Activated CD8-positive, alpha-beta memory T cell treated with anti-CD3 and anti-CD28 coated beads for 1 hour (primary cell): ENCODE measurements at places on chromosomes 7 and 10.

DNA sequence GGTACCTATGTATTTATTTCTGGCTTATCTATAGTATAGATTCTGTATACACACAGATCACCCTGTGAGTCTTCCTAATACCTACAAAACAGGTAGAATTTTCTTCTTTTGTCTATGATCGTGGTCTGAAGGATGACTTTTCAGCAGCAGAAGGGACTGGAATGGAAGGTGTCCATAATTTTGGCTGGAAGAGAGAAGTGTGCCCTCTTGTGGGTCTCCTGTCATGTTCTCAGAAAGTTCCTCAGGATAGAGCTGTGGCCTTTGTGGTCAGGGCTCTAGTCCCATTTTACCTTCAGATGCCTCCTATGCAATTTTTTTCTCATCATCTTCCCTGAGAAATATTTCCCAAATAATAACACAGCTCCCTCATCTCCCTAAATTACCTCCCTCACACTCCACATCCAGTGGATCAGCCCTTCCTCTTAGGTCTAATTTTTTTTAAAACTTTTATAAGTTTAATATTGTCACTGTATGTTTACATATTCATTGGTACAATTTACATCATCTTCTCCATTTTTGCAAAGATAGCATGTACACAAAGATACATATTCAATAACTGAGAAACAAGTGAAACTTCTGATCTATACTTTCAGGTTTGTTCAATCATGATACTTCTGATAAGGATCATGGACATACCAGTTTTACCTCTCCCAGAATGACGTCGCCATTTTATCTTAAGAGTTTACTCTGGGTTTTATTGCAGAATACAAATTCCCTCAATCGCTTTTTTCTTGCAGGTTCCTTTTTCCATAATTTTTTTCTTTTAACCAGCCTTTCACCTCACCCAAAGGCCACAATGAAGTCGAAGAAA, 112.7 kb downstream of the REEP3 start:
- DNase-seq = no peak

DNA sequence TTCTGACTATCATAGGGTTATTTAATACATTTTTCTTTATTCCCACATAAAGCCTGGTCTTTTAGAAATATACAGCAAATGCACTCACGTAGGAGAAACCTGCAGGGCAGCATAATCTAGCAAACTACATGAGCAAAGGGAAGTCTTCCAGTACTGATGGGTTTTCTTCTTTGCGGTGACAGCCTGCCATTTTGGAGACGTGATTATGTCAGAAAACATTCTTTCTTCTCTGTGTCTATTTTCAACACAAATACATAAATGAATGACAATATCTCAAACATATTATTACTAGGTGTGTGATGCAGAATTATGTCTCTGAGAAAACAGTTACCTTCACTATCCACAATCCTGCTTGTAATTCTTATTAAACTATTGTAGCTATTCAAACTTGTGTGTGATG, 425.0 kb downstream of the GPAM start:
- no peak for DNase-seq

DNA sequence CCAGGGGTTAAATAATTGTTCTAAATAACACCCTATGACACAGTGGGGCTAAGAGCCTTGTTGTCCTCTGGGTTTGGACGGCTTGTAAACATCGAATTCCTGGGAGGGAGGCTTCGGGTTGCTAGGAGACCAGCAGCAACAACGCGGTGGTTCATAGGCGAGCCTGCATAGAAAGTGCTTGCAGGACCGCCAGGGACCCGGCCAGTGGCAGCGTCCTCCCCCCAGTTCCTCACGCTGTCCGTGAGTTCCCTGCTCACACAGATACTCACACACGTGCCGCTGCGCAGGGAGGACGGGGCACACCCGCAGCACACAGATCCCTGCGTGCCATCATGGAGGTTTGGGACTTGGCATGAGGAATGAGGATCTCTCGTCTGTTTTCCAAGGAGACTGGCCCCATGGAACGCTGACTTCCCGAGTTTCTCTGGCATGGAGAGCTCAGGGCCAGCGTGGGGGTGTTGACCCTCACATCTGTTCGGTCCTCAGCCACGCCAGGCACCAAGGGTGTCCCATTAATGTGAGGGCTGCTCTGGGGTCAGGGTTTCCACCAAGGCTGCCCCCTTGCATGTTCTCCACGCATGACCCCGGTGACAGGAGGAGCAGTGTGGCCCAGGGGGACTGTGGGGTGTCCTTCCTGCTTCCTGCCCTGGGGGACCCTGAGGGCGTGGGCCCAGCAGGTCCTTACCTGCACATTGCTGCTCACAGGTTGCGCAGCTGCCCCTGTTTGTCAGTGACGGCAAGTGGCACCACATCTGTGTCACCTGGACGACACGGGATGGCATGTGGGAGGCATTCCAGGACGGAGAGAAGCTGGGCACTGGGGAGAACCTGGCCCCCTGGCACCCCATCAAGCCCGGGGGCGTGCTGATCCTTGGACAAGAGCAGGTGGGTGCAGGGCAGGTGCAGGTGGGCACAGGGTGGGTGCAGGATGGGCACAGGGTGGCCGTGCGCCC, 9.7 kb downstream of the NPTX2 start:
- no peak for DNase-seq

GRCh38 chr10:3179174-3179573, 6.6 kb upstream of the PITRM1 start:
- no peak for DNase-seq

- DNase-seq = no peak
These were observed 1.2 kb upstream of the ATP6V0E2 start for GRCh38 chr7:149872419-149873073.

GRCh38 chr10:27673065-27673464, 72.6 kb downstream of the MKX start:
- no peak for DNase-seq

DNA sequence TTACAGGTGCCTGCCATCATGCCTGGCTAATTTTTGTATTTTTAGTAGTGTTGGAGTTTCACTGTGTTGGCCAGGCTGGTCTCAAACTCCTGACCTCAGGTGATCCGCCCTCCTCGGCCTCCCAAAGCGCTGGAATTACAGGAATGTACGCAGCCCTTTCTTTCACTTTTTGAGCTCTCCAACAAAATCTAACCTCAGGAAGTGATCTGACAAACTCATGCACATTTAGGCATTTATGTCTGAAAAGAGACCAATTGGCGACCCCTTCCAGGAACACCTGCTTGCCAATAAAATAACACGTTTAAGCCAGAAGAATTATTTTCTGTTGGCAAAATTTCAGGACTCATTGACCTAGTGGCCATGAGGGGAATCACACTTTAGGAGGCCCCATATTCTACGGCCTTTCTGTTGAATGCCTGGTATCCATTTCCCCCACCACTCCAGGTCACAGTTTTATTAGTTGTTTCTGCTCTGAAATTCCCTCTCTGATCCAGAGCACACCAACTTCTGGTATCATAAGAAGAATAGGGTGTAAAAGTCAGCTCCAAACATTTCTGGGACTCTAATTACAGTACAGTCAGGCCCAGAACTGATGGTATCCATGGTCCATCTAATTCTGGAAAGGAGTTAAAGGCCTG, 65.8 kb upstream of the FRMD4A start:
- DNase-seq = no peak

- DNase-seq = no peak
These were observed 2.0 kb downstream of the GGCT start for GRCh38 chr7:30502470-30503251.

- DNase-seq = no peak
These were observed 1.7 kb downstream of the SORCS3 start for GRCh38 chr10:104642658-104643302.

- no peak for DNase-seq
These were observed 101.1 kb upstream of the ABCB5 start for GRCh38 chr7:20514364-20514763.

- DNase-seq = no peak
These were observed 423.4 kb downstream of the SORCS1 start for GRCh38 chr10:106741006-106741530.

- no peak for DNase-seq
These were observed 49.1 kb upstream of the OSBPL3 start for GRCh38 chr7:25029075-25029474.

DNA sequence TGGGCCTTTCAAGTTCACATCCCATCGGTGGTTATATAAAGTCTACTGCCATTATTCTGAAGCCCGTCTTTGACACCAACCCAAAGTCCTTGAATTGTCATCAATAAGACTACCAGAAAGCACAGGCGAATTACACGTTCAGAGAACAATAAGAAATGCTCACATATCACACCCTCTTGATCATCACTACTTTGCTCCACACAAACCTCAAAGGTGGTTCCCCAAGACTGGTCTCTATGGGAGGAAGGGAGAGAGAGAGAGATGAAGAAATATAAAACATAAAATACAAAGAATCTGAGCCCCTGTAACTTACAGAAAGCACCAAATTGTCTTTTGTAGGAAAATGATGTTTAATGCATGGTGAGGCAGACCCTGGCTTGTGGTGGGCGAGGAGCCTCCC, 4.4 kb downstream of the HIPK2 start:
- DNase-seq = no peak

DNA sequence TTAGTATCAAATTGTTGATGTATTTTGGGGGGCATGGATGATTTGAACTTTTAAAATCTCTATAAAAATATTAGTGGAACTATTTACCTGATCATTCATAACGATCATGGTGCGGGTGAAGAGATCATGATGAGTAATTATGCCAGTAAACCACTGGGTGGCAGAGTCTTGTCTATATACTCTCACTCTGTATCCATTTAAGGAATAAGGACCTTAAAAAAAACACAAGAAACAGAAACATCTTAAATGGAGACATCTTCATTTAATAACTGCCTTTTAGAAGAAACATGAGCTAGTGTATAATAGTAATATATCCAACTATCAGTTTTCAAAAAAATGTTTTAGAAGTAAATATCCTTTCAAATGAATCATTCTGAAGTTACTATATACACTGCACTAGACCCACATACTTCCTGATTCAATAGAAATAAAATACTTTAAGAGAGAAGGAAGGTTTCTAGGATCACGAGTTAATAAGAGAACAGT, 84.0 kb downstream of the NRBF2 start:
- no peak for DNase-seq

- peak; percentile 52 for DNase-seq
These were observed at the start of gene HTR5A for GRCh38 chr7:155069992-155070751. Gene HTR5A (plus strand): TSS chr7:155070324. CDS start chr7:155070900, 576 bp downstream.

DNA sequence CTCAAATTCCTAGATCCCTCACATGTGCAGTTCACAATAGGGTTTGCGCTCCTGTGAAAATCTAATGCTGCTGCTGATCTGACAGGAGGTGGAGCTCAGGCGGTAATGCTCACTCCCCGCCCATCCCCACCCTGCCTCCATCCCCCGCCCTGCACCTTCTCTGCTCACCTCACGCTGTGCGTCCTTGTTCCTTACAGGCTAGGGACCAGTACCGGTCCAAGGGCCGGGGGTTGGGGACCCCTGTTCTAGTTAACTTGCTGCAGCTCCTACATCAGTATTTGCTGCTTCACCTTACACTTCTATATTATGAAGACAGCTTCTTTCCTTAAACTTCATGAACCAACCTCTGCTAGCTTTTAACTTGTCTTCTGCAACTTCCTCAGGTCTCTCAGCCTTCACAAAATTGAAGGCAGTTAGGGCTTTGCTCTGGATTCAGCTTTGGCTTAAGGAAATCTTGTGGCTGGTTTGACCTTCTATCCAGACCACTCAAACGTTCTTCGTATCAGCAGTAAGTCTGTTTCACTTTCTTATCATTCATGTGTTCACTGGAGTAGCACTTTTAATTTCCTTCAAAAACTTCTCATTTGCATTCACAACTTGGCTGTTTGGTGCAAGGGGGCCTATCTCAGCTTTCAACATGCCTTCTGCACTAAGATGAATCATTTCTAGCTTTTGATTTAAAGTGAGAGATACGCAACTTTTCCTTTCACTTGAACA, 1.7 kb upstream of the TNKS2 start:
- DNase-seq = no peak

GRCh38 chr10:112650588-112651030, 203.6 kb downstream of the VTI1A start:
- no peak for DNase-seq

DNA sequence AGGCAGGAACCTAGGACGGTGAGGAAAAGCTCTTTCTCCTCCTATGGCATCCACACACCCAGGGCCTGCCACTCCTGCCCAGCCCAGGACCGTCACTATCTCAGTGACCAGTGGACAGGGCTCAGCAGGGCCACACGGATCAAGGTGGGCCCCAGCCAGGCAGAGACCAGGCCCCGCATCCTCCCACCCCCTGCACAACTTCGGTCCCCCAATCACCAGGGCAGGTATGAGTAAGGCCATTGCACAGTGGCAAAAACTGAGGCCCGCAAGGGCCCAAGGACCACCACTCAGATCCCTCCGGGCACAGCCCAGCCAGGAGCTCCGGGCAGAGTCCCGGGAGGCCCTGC, 30.3 kb downstream of the OAT start:
- DNase-seq = no peak
